CD4-positive, CD25-positive, alpha-beta regulatory T cell (primary cell): ENCODE measurements at places on chromosomes 2 and 18.

GRCh38 chr2:98470851-98471255, 26.2 kb downstream of the INPP4A start:
- no peak for DNase-seq

DNA sequence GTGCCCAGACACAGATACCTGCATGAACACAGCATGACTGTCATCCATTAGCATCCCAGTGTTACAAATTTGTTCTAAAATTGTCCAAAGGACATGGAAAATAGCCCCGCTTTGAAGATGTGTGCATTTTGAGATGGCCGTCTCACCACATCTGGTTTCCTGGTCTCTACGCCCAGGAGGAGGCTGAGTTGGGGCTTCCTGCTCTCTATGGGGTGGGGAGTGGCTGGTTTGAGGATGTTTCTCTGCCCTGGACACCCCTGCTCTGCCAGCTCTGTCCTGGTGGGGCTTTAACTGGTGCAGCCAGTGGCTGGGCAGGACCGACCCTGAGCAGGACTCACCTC, 74.6 kb upstream of the SMAD7 start:
- peak; percentile 26 for DNase-seq

- DNase-seq: peak; percentile 47
Measured at GRCh38 chr2:151189125-151189524, 72.5 kb downstream of the RBM43 start.

GRCh38 chr18:52950155-52950554, 610.2 kb downstream of the DCC start:
- no peak for DNase-seq

DNA sequence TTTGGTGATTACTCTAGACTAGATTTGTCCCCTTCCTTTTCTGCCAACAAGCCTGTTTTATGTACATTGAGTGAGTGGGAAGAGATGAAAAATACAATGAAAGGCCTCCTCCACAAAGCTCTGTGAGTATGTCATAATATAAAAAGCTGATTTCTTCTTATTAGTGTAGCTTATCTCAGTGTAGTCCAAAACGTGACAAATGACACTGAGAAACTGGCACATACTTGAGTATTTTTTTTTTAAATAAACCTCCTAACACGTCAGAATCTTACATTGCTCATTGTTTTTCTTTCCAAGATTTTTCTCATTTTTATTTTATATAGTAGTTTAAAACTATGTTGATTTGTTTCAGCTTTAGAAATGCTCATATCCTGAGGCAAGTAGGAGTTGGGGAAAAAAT, 17.9 kb upstream of the FIGN start:
- DNase-seq: no peak

DNA sequence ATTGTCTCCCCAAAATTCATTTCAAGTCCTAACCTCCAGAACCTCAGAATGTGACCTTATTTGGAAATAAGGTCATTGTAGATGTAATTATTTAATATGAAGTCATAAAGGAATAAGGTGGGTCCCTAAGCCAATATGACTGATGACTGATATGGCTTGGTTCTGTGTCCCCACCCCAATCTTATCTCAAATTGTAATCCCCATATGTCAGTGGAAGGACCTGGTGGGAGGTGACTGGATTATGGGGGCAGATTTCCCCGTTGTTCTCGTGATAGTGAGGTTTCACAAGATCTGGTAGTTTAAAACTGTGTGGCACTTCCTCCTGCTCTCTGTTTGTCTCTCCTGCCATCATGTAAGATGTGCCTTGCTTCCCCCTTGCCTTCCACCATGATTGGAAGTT, 43.0 kb upstream of the BCL11A start:
- DNase-seq: no peak

GRCh38 chr2:220574038-220574437, 946.6 kb downstream of the SLC4A3 start:
- no peak for DNase-seq
